Vagina (tissue), 2 donors: ENCODE measurements at places on chromosomes 1 and 21. TPM values are rescaled to one million over a fixed set of nuclear protein-coding genes. Genes with fewer than 3 reads are reported as not detected.
A peak's percentile ranks its signal among the peaks of the same experiment; 100 is the strongest.

The CD2 gene
- 8.3 TPM for total RNA-seq

The PTAFR gene
- 1.2 TPM for total RNA-seq

The SH2D5 gene
- not detected for total RNA-seq

The OR2L3 gene
- total RNA-seq: not detected

The PLCH2 gene
- total RNA-seq: 30.7 TPM

The SELE gene
- total RNA-seq: 11.5 TPM

The KRTAP21-2 gene
- not detected for total RNA-seq

The HHIPL2 gene
- not detected for total RNA-seq

The SHE gene
- total RNA-seq: 23.8 TPM

The C1orf167 gene
- total RNA-seq: not detected

The B3GALT2 gene
- 0.49 TPM for total RNA-seq

The LEFTY2 gene
- total RNA-seq: 2.7 TPM

The FCAMR gene
- total RNA-seq: not detected

The IFFO2 gene
- total RNA-seq: 34.6 TPM

- H3K27me3 ChIP-seq: no peaks in the 10 kb centered on the region
- H3K36me3 ChIP-seq: no peaks in the 10 kb centered on the region
- no peak overlapping the region for H3K27ac ChIP-seq
- H3K4me3 ChIP-seq: no peak overlapping the region
- H3K4me1 ChIP-seq: no peaks in the 10 kb centered on the region
These were observed 191.7 kb upstream of the ESRRG start for GRCh38 chr1:216914974-216915373.

DNA sequence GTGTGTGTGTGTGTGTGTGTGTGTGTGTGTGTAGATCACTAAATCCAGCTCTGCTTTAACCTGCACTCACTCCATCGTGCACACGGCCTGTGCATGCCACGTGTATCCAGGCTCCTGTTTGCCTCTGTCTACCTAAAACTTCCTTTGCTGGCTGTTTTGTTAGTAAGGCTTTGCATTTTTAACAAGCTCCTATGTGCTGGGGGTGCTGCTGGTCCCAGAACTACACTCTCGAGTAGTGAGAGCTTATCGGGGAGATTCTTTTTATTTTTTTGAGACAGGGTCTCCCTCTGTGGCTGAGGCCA lies 596 bp upstream of the TCEA3 start:
- no peak for DNase-seq
- no peaks in the 10 kb centered on the region for H3K27me3 ChIP-seq
- peak overlapping the region; percentile 65 for H3K4me3 ChIP-seq
- peaks cover 21% of the 10 kb centered on the region for H3K36me3 ChIP-seq
- H3K27ac ChIP-seq: peak overlapping the region; percentile 79

- H3K4me1 ChIP-seq: peaks cover 43% of the 10 kb centered on the region
- H3K4me3 ChIP-seq: no peak overlapping the region
- peak overlapping the region; percentile 88 for H3K27ac ChIP-seq
- H3K27me3 ChIP-seq: no peaks in the 10 kb centered on the region
- DNase-seq: peak; percentile 97
These were observed 66.0 kb upstream of the SLC25A33 start for GRCh38 chr1:9473032-9473807.

GRCh38 chr1:40699787-40700186 lies 8.3 kb downstream of the NFYC start:
- DNase-seq: no peak
- H3K27ac ChIP-seq: no peak overlapping the region
- H3K36me3 ChIP-seq: no peaks in the 10 kb centered on the region
- H3K4me3 ChIP-seq: no peak overlapping the region

- H3K4me3 ChIP-seq: no peak overlapping the region
- no peak overlapping the region for H3K27ac ChIP-seq
- no peaks in the 10 kb centered on the region for H3K27me3 ChIP-seq
- H3K36me3 ChIP-seq: no peaks in the 10 kb centered on the region
These were observed 46.0 kb upstream of the JUN start for GRCh38 chr1:58829866-58830265.

GRCh38 chr1:204950353-204951001 lies 79.8 kb downstream of the NFASC start:
- DNase-seq: no peak
- no peak overlapping the region for H3K4me3 ChIP-seq
- no peak overlapping the region for H3K27ac ChIP-seq

DNA sequence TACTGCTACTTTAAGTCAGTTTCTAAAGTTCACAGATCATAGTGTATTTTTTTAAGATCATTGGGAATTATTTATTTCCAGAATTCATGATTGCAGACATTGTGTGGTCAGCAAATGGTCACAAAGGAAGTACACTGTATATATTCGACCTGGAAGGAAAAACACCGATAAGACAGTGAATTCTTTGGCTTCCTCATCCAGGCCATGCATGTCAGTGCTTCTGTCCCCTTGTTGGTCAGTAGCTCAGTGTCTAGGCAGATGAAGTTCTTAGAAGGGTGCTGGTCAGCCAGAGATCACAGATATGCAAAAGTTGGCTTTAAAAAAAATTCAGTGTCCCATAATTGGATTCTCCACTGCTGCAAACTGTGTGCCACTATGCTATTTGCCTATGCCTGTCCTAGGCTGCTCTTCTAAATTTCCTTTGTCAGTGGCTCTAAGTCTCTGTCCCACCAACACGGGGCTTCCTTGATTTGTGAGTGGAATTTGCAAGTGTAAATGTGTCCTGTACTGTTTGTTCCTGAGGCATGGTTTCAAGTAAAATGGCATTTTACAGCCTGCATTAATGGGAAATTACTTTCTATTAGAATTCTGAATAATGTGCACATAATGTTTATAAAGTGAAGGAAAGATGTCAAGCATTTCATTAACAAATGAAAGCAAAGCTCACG lies 12.0 kb upstream of the VAMP4 start:
- H3K4me3 ChIP-seq: no peak overlapping the region
- DNase-seq: no peak
- H3K27me3 ChIP-seq: no peaks in the 10 kb centered on the region
- H3K27ac ChIP-seq: no peak overlapping the region
- H3K36me3 ChIP-seq: no peaks in the 10 kb centered on the region

GRCh38 chr1:192530254-192530653 lies 45.3 kb upstream of the RGS1 start:
- DNase-seq: no peak
- no peak overlapping the region for H3K4me3 ChIP-seq
- no peaks in the 10 kb centered on the region for H3K27me3 ChIP-seq
- no peaks in the 10 kb centered on the region for H3K36me3 ChIP-seq
- H3K27ac ChIP-seq: no peak overlapping the region
- no peaks in the 10 kb centered on the region for H3K4me1 ChIP-seq

GRCh38 chr1:213333121-213333520 lies 282.1 kb downstream of the RPS6KC1 start:
- H3K4me3 ChIP-seq: no peak overlapping the region
- DNase-seq: no peak
- H3K4me1 ChIP-seq: no peaks in the 10 kb centered on the region
- no peaks in the 10 kb centered on the region for H3K27me3 ChIP-seq
- H3K27ac ChIP-seq: no peak overlapping the region

DNA sequence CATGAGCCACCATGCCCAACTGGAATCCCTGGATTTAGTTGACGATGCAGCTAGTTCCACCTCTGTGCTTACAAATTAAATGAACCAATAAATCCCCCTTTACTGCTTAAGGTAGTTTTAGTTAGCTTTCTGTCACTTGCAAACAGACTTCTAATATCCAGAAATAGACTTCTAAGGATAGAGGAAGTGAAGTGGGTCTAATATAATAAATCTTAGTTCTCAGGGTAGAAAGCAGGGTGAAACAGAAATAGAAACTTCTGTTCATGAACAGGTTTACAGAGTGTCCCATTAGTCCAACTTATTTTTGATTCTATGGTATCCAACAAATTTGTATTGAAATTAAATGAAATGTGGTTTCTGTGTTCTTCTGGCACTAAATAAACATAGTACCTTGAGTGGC lies 20.1 kb downstream of the BCAS2 start:
- H3K27me3 ChIP-seq: no peaks in the 10 kb centered on the region
- H3K36me3 ChIP-seq: no peaks in the 10 kb centered on the region
- H3K4me3 ChIP-seq: no peak overlapping the region
- DNase-seq: no peak
- H3K4me1 ChIP-seq: no peaks in the 10 kb centered on the region
- no peak overlapping the region for H3K27ac ChIP-seq

GRCh38 chr21:20388400-20388799 lies 609.8 kb upstream of the NCAM2 start:
- no peaks in the 10 kb centered on the region for H3K36me3 ChIP-seq
- no peaks in the 10 kb centered on the region for H3K27me3 ChIP-seq
- H3K4me1 ChIP-seq: no peaks in the 10 kb centered on the region
- no peak for DNase-seq
- H3K27ac ChIP-seq: no peak overlapping the region

DNA sequence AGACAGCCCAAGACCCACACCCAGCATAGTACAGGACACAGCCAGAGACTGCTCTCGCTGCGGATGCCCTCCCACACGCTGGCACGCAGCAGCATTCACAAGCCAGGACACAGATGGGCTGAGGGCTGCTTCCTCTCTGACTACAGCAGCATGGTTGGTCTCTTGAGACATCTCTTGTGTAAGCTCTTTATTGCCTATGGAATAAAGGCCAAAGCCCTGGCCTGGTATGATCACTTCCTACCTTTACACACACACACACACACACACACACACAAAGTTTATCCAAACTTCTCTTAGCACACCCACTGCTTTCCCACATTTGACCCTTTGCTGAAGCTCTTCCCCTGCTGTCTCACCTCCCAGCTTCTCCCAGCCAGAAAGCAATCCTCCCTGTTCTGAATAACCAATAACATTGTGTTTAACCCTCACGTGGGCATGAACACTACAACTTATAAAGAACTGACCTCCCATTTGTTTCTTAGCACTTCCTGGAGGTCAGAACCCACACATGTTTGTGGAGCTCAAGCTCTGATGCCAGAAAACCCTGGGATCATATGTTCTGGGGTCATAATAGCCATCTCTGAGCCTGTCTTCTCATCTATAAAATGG lies 1.2 kb upstream of the LUZP1 start:
- peak; percentile 95 for DNase-seq
- H3K4me1 ChIP-seq: peaks cover 37% of the 10 kb centered on the region
- peak overlapping the region; percentile 94 for H3K27ac ChIP-seq
- H3K27me3 ChIP-seq: no peaks in the 10 kb centered on the region

- H3K4me3 ChIP-seq: no peak overlapping the region
- no peaks in the 10 kb centered on the region for H3K36me3 ChIP-seq
- H3K4me1 ChIP-seq: no peaks in the 10 kb centered on the region
- H3K27me3 ChIP-seq: no peaks in the 10 kb centered on the region
- no peak overlapping the region for H3K27ac ChIP-seq
- DNase-seq: no peak
These were observed 1133.5 kb upstream of the TMPRSS15 start for GRCh38 chr21:19537116-19537515.

DNA sequence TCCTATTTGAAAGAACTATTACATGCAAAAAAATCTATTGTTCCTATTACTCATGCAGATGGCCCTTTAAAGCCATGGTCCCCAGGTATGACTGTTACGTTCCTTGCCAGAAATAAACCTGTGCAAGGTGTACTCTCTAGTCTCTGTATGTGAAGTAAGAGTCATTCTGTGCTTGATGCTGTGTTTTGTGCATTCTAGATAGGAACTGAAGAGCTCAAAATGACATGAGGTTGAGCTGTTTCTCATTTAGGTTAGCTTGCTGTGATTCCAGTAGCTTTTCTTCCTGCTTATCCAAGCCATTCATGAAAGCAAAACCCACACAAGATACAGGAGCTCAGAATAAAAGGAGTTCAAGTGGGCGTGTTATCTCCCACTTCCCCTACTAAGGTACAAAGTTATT lies 64.3 kb upstream of the ZNF326 start:
- DNase-seq: no peak
- no peaks in the 10 kb centered on the region for H3K36me3 ChIP-seq
- no peaks in the 10 kb centered on the region for H3K4me1 ChIP-seq
- no peak overlapping the region for H3K4me3 ChIP-seq
- no peaks in the 10 kb centered on the region for H3K27me3 ChIP-seq

- no peak overlapping the region for H3K27ac ChIP-seq
- no peaks in the 10 kb centered on the region for H3K4me1 ChIP-seq
- no peak overlapping the region for H3K4me3 ChIP-seq
- H3K27me3 ChIP-seq: no peaks in the 10 kb centered on the region
These were observed 40.8 kb upstream of the TMPRSS2 start for GRCh38 chr21:41548781-41549180.

GRCh38 chr1:151891512-151891911 lies 17.8 kb downstream of the THEM4 start:
- H3K36me3 ChIP-seq: no peaks in the 10 kb centered on the region
- no peaks in the 10 kb centered on the region for H3K4me1 ChIP-seq
- no peak overlapping the region for H3K4me3 ChIP-seq
- H3K27ac ChIP-seq: no peak overlapping the region
- DNase-seq: no peak

GRCh38 chr1:178335426-178335825 lies 161.3 kb downstream of the CLEC20A start:
- H3K36me3 ChIP-seq: no peaks in the 10 kb centered on the region
- no peaks in the 10 kb centered on the region for H3K27me3 ChIP-seq
- no peak overlapping the region for H3K27ac ChIP-seq
- H3K4me3 ChIP-seq: no peak overlapping the region
- H3K4me1 ChIP-seq: peaks cover 2% of the 10 kb centered on the region
- DNase-seq: no peak

GRCh38 chr1:233544304-233544703 lies 69.6 kb upstream of the KCNK1 start:
- H3K27me3 ChIP-seq: no peaks in the 10 kb centered on the region
- peak overlapping the region; percentile 53 for H3K27ac ChIP-seq
- DNase-seq: no peak
- no peaks in the 10 kb centered on the region for H3K4me1 ChIP-seq
- no peak overlapping the region for H3K4me3 ChIP-seq

DNA sequence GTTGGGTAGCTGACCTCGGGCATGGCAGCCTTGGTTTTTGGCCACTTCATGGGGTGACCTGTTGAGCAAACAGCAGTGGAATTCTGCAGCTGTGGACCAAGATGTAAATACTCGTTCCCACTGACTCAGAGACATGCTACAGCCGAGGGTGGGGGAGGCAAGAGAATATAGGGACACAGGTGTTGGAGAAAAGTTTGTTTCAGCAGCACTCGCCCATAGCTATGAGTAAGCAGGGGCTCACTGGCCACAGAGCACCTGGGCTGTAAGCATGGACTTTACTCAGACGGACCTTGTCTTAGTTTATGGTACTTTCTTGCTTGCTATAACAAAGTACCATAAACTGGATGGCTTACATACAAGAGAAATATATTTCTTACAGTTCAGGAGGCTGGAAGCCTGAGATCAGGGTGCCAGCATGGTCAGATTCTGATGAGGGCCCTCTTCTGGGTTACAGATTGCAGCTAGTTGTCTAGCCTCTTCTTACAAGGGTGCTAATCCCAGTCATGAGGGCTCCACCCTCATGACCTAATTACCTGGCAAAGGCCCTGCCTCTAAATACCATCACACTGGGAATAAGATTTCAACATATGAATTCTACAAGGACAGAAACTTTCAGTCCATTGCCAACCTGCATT lies 437.2 kb upstream of the DAB1 start:
- DNase-seq: no peak
- no peak overlapping the region for H3K4me3 ChIP-seq
- no peaks in the 10 kb centered on the region for H3K36me3 ChIP-seq
- no peaks in the 10 kb centered on the region for H3K4me1 ChIP-seq
- no peaks in the 10 kb centered on the region for H3K27me3 ChIP-seq

GRCh38 chr1:184116287-184116686 lies 64.8 kb downstream of the TSEN15 start:
- H3K36me3 ChIP-seq: no peaks in the 10 kb centered on the region
- H3K27ac ChIP-seq: no peak overlapping the region
- no peak for DNase-seq

- H3K27ac ChIP-seq: peak overlapping the region; percentile 32
- no peaks in the 10 kb centered on the region for H3K27me3 ChIP-seq
- peaks cover 20% of the 10 kb centered on the region for H3K4me1 ChIP-seq
- no peak for DNase-seq
- H3K36me3 ChIP-seq: no peaks in the 10 kb centered on the region
- H3K4me3 ChIP-seq: no peak overlapping the region
These were observed 9.5 kb downstream of the SIPA1L2 start for GRCh38 chr1:232620356-232620969.
